ENCODE measurements at places on chromosomes 11 and 22.

DNA sequence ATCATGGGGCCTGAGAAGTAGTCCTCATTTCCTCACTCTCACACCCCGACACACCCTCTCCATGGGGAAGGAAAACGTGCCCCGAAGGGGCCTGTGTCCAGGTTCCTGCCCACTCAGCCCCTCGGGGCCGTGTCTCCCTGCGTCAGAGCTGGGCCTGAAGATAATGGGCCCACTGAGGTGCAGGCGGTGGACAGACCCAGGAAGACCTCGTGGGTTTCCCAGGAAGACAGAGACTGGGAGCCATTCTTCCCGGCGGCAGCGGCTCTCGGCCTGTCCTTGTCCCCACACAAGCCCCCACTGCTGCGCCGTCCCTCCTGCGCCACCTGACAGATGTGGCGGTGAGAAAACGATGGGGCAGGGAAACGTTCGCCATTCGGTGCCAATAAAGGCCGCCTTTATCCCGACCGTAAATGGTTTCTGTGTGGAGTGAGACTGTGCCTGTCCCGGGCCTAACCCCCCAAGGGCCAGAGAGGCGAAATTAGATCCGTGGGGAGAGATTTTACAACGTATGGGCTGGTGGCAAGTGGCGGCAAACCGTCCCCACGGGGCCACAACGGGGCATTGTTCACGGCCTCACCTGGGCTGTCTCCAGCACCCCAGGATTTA is 89.0 kb downstream of the CDKN1C start:
- no peak for DNase-seq

DNA sequence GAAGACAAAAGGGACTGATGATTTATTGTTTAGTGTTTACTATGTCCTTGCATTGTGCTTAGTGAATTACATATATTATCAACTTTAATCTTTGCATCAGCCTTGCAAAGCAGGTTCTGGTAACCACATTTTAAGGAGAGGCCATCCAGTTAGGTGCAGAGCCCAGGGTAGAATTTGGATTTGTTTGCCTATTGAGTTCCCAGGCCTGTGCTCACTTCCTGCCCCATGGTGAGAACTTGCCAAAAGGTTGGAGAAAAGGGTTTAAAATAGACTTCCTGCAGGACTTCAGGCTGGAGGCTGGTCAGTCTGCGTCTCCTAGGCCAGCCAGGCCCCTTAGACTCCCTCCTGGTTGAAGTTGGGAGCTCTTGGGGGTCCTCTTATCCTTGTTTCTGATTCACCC is 72.1 kb downstream of the ATXN10 start:
- no peak for DNase-seq

- no peak for DNase-seq
Measured at GRCh38 chr22:36753120-36753802, 22.7 kb downstream of the IFT27 start.

GRCh38 chr11:128627666-128628324 is 40.4 kb upstream of the ETS1 start:
- no peak for DNase-seq

DNA sequence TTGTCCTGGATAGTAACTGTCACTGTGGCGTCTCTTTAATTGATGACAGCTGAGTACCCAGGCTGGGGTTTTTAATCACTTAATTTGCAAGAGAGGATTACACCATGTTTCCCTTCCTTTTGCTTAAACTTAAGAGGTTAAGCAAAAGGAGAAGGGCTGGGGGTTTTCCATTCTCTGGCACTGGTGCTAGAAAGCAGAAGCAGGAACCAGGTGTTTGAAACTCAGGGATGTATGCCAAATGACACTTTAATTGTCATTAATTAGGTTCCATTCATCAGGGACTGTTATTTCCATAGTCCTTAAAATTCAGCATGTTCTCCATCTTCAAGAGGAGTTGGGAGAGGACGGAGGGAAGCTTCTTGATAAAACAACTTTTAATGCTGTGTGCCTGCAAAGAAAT is 746.2 kb downstream of the NELL1 start:
- no peak for DNase-seq

DNA sequence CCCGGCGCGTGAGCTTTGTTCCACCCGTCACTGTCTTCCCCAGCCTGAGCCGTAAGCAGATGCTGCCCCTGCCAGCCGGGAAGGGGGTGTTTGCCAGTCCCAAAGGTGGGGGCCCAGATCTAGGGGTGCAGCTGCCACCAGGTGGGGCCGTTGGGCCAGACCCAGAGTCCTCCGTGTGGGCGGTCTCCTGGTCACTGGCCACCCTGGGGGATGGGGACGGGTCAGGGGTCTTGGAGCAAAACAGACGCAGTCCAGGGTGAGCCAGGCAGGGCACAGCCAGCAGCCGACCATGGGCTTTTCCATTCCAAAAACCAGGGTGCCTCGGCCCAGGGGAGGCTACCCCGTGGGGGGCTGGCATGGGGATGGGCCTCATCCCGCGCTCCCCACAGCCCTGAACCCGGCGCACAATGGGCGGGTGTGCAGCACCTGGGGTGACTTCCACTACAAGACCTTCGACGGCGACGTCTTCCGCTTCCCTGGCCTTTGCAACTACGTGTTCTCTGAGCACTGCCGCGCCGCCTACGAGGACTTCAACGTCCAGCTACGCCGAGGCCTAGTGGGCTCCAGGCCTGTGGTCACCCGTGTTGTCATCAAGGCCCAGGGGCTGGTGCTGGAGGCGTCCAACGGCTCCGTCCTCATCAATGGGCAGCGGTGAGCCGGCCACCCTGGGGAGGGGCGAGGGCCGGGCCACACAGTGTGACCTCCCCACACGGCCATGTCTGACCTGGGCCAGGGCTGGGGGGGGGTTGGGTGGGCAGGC is 3.5 kb downstream of the MUC5B start:
- no peak for DNase-seq
